CD4-positive, alpha-beta T cell treated with Interferon gamma for 1 hour (primary cell): ENCODE measurements at places on chromosomes 5 and 9.

DNA sequence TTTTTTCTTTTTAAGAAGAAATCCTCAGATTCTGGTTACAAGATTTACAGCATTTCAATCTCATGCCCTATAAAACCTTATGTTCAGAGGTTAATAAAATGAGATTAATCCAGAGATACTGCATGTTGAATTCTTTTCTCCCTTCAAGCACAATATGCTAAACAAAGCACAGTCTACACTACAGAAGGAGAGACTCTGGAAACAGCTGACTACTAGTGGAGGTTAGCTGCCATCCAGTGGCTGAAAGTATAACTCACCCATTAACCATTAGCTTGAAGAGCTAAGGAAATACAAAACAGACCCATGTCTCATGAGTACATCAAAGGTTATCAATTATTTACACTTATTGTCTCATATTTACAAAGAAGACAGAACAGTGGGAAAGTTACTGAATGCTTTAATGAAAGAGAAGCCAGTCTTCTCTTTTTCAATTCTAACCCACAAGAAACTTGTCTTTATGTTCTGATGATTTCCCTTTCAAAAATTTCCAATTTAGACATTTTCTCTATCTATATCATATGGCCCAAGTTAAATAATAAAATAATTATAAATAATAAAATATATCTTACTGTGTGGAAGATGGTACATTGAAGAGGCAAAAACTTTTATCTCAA lies 12.7 kb upstream of the DNAH5 start:
- no peak for DNase-seq

DNA sequence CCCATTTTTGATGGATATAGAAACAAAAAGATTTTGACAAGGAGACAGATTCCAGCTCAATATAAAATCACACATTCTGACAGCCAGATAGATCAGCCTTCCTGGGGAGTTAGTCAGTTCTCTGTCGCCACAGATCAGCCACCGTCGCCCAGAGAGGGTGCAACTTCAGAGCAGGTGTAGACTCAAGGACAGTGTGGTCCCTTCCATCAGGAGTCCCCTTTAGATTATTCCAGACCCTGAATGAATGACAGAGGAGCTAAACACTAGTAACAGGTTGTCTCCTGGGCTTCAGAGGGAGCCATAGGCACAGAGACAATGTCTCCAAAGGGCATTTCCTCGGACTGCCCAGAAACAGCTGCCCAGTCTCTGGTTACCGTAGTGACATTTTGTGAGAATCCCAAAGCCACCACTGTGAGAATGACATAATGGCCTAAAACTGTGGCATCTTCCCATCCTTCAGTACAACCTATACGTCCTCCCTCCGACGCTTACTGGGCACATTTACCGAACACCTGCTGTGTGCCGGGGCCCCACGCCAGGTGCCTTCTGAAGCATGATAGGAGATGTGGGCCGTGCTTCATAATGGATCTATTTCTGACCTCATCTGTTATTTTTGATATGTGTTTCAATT lies 47.4 kb upstream of the SLC2A8 start:
- DNase-seq = no peak

- no peak for DNase-seq
These were observed 329.4 kb downstream of the KIF4B start for GRCh38 chr5:155342956-155343355.

- no peak for DNase-seq
These were observed 41.4 kb downstream of the SLC25A51 start for GRCh38 chr9:37862530-37862929.

DNA sequence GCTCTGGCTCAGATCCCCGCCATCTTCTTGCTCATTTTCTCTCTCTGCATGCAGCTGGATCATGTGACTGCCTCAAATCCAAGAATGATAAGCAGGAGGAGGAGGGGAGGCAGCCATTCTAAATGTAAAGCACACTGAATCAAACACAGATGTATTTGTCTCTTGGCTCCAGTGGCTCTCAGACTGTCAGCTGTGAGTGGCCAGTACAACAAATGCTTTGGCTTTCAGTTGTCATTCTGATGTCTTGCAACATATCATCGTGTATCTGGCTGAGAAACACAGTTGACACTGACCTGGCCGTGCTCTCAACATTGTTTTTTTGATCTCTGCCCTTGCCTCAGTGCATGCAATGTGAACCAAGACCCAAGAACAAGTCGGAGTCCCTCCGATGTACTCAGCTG lies 233.1 kb downstream of the ADAMTSL1 start:
- no peak for DNase-seq

DNA sequence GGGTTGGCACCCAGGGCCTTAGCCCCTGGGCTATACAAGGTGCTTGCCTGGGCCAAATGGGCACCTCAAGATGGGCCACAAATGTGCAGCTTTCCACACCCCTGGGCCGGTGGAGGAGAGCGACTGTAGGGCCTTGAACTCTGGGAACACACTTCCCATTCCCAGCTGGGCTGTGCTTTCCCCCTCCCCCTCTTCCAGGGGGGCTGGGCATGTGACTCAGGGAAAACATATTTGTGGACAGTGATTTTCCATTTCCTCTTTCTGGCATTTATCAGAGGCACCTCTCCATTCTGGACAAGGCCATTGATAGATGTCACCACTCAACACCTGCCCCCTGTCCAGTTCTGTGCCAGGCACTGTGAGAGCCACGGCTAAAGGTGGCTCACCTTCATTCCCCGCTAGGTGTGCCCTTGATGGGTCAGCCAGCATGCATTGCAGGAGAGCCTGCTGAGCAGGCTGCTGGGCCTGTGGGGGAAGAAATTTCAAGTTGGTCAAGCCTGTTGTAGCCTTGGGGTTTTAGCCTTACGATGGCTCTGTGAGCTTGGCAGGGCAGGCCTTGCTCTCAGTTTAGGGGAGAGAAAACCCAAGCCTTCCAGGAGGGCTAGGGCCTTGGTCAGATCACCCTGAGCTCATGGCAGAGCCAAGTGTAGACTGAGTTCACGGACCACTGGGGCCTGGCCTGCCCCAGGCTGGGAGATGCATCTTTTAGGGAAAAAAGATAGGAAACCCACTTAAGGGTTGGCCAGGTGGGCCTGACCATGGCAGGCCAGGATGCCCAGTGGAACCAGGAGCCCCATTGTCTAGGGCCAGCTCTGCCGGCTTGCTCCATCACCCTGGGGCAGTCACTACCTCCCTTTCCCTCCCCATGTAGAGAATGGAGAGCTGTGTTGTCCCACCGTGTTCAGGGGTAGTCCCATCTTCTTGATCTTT lies 113.9 kb downstream of the DAB2IP start:
- no peak for DNase-seq

GRCh38 chr9:89137542-89138462 lies 40.8 kb downstream of the SHC3 start:
- DNase-seq = no peak

- no peak for DNase-seq
These were observed 539.5 kb downstream of the EBF1 start for GRCh38 chr5:158560170-158560569.
